ENCODE measurements at places on chromosomes 3 and 15. TPM values are rescaled to one million over a fixed set of nuclear protein-coding genes. Genes with fewer than 3 reads are reported as not detected.

LRCH3 gene
- total RNA-seq, result 61.0 TPM

ARGFX gene
- not detected for total RNA-seq

IQCH gene
- 6.6 TPM for total RNA-seq

MUSTN1 gene
- total RNA-seq, result 6.9 TPM

NEDD4 gene
- total RNA-seq, result 13.0 TPM

CYP8B1 gene
- total RNA-seq, result not detected

TMEM115 gene
- 46.7 TPM for total RNA-seq

PPP1R14D gene
- 1.3 TPM for total RNA-seq

QARS1 gene
- total RNA-seq, result 233 TPM

KLHL40 gene
- total RNA-seq, result not detected

CFAP100 gene
- not detected for total RNA-seq

- no peaks in the 10 kb centered on the region for H3K4me1 ChIP-seq
- H3K27ac ChIP-seq, result peak overlapping the region; percentile 3
- no peaks in the 10 kb centered on the region for H3K36me3 ChIP-seq
- no peaks in the 10 kb centered on the region for H3K27me3 ChIP-seq
These were observed 20.9 kb downstream of the FSTL1 start for GRCh38 chr3:120429921-120430361.

DNA sequence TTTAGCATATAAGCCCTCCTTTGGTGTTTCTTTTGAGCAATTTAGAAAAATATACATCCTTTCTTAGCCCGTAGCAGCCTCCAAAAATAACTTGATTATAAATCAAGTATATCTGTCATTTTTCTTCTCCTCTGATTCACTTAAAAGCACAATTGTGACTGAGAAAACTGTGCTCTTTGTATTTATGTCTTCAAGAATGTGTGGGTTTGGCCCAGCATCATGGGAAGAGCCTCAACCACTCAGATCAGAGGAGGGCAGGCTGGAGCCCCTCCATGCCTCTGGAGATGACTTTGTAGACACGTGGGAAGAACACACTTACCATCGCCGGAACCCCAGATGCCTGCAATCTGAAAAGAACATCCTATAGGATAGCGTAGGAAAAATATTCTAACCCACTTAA lies 123.8 kb upstream of the FEZF2 start:
- no peak overlapping the region for H3K4me3 ChIP-seq
- H3K27ac ChIP-seq, result no peak overlapping the region
- no peaks in the 10 kb centered on the region for H3K27me3 ChIP-seq
- H3K4me1 ChIP-seq, result no peaks in the 10 kb centered on the region

DNA sequence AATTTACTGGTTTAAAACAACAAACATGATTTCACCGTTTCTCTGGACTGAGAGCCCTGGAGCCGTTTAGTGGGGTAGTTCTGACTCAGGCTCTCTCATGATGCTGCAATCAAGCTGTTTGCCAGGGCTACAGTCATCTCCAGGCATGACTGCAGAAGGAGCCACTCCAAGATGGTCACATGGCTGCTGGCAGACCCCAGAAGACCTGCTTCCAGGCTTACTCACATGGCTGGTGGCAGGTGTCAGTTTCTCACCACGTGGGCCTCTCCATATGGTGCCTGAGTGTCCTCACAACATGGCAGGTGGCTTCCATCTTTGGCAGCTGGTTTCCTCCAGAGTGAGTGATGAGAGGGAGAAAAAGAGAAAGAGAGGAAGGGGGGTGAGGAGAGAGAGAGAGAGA lies 378.3 kb upstream of the RGMA start:
- no peaks in the 10 kb centered on the region for H3K27me3 ChIP-seq
- no peak for DNase-seq
- H3K4me1 ChIP-seq, result no peaks in the 10 kb centered on the region
- H3K27ac ChIP-seq, result no peak overlapping the region

DNA sequence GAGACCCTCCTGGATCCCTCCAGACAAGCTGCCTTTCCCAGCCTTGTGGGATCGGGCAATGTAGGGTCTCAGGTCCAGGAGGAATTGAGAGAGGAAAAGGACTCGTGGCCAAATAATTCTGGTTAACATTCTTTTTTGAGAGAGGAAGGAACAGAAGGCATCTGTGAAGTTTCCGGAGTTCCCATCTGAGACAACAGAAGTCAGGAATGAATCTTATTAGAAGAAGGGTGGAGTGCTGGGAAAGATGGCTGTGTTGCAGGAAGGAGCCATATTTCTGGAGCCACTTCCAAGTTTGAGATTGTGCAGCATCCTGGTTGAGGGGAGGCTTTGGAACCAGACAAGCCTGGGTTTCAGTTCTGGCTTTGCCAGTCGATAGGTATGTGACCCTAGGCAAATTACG lies 9.4 kb downstream of the BOC start:
- H3K4me1 ChIP-seq, result peaks cover 21% of the 10 kb centered on the region
- H3K36me3 ChIP-seq, result no peaks in the 10 kb centered on the region
- H3K27ac ChIP-seq, result peak overlapping the region; percentile 69
- no peak for DNase-seq

- H3K36me3 ChIP-seq, result no peaks in the 10 kb centered on the region
- no peaks in the 10 kb centered on the region for H3K27me3 ChIP-seq
- no peak for DNase-seq
- no peaks in the 10 kb centered on the region for H3K4me1 ChIP-seq
- no peak overlapping the region for H3K4me3 ChIP-seq
These were observed 18.8 kb upstream of the FAM81A start for GRCh38 chr15:59419170-59419569.

- no peaks in the 10 kb centered on the region for H3K4me1 ChIP-seq
- no peaks in the 10 kb centered on the region for H3K27me3 ChIP-seq
- H3K4me3 ChIP-seq, result no peak overlapping the region
- no peak overlapping the region for H3K27ac ChIP-seq
- no peaks in the 10 kb centered on the region for H3K36me3 ChIP-seq
These were observed 40.6 kb upstream of the IREB2 start for GRCh38 chr15:78397382-78397781.

- H3K27me3 ChIP-seq, result no peaks in the 10 kb centered on the region
- no peak overlapping the region for H3K27ac ChIP-seq
- no peak for DNase-seq
- H3K4me3 ChIP-seq, result no peak overlapping the region
- peaks cover under 1% of the 10 kb centered on the region for H3K36me3 ChIP-seq
These were observed 12.8 kb downstream of the LXN start for GRCh38 chr3:158659454-158660237.

DNA sequence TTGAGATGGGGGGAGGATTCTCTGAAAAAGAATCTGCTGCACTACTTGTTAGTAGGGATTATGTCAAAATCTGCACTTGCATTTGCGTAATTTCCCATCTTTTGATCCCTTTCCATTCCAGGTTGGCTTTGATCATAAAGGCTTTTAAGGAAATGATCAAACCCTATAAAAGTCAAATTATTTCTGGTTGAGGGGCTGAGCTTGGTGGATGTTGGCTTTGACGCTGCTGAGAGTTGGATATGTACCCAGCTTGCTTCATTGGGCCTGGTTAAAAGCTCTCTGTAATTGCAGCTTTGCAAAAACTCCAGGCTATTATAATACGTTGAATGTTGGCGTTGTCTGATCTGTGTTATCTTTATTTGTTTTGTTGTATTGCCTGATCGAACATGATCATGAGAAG lies 12.0 kb downstream of the LRRC3B start:
- H3K4me1 ChIP-seq, result no peaks in the 10 kb centered on the region
- H3K4me3 ChIP-seq, result no peak overlapping the region
- H3K27ac ChIP-seq, result no peak overlapping the region
- no peak for DNase-seq
- no peaks in the 10 kb centered on the region for H3K36me3 ChIP-seq

GRCh38 chr3:14441240-14441919 lies 39.0 kb downstream of the SLC6A6 start:
- DNase-seq, result no peak
- peaks cover 5% of the 10 kb centered on the region for H3K4me1 ChIP-seq
- H3K4me3 ChIP-seq, result no peak overlapping the region

DNA sequence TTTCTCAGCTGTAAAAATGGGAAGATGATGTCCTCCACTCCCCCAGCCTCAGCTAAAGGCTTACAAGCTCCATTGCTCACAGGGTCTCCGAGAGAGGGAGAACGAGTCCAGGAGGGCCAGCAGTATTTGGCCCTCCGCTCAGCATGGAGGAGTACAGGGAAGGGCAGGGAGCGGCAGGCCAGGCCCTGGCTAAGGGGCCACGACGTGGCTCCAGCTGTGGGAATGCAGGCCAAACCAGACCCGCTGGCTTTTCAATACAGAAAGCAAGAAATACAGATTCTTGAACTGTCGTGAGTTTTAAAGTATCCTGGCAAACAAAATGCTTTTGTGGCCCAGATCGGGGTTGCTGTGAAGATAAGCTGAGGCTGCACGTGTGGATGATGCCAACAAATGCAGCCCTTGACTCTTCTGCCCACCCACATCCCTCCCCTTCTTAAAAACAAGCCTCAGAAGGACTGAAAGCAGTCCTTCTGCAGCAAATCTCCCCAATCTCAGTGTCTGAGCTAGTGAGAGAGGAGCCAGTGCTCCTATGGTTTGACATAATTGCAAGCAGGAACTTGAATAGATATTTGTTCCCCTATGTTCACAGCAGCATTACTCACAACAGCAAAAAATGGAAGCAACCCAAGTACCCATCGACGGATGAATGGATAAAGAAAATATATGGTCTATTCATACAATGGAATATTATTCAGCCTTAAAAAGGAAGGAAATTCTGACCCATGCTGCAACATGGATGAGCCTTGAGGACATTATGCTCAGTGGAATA lies 18.5 kb upstream of the FBLN2 start:
- H3K36me3 ChIP-seq, result no peaks in the 10 kb centered on the region
- no peak overlapping the region for H3K27ac ChIP-seq
- H3K4me1 ChIP-seq, result peaks cover 5% of the 10 kb centered on the region
- H3K4me3 ChIP-seq, result no peak overlapping the region

Data from breast epithelium (tissue), 4 donors.